ENCODE measurements at places on chromosomes 4 and X. TPM values are rescaled to one million over a fixed set of nuclear protein-coding genes. Genes with fewer than 3 reads are reported as not detected.

RAB41 gene
- not detected for total RNA-seq

GPC4 gene
- 0.22 TPM for total RNA-seq

DNA sequence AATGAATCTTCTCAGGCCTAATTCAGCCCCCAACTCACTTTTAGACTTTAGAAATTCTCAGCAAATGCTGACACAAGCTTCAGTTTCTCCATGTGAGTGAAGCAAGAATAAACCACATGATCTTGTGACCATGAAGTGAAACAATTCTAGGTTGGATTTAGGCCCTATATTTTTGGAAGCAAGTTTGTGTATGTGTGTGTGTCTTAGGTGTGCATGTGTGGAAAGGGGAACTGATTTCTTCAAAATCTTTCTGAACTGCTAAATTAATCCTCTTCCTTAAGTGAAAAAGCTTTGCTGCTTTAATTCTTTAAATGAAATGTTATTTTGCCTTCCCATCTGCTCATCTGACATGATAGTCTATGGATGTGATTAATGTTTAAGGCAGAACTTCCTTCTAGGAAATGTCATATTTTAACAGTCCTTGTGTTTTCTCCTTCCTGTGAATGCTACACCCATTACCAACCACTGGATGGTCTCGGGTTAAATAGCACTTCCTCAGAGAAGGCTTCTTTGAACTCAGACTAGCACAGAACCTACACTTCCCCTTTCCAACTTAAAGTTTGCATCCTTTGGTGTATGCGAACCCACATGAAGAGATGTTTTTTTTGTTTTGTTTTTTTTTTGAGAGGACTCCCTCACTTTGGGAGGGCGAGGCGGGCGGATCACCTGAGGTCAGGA lies 1.2 kb upstream of the TMEM144 start:
- DNase-seq = no peak

GRCh38 chr4:127250577-127250976 lies 382.2 kb upstream of the INTU start:
- no peak for DNase-seq

GRCh38 chr4:174156239-174156826 lies 127.1 kb downstream of the FBXO8 start:
- peak; percentile 64 for DNase-seq

DNA sequence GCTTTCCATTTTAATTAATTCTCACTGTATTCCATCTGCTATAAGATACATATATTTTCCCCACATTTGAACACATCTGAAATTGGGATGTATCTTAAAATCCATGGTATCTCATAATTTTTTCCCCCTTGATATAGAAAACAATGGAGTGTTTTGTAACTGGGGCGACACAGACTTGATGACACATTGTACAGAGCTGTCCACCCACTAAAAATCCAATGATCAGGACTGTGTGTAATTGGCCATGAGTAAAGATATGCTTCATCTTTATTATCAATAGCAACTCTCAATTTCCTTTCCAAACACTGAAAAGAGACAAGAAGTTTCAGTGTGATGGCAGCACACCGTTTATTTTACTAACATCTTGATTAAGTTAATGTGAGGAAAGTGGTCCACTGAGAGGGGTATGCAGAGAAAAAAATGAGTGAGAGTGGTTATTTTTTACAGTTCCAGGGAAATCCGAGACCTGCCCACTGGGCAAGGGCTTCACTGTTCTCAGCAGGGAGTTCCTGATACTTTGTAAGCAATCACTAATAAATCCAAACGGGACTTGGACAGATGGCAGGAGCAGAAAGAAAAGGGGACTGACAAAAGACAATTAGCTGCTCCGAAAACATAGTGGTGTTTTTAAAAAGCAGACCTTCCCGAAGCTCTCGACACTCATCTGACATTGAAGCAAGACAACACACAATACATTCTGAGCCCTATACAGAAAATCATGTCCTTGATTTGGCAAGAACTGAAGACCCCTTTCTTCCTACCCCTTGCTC lies 149.4 kb downstream of the TSPAN5 start:
- no peak for DNase-seq

DNA sequence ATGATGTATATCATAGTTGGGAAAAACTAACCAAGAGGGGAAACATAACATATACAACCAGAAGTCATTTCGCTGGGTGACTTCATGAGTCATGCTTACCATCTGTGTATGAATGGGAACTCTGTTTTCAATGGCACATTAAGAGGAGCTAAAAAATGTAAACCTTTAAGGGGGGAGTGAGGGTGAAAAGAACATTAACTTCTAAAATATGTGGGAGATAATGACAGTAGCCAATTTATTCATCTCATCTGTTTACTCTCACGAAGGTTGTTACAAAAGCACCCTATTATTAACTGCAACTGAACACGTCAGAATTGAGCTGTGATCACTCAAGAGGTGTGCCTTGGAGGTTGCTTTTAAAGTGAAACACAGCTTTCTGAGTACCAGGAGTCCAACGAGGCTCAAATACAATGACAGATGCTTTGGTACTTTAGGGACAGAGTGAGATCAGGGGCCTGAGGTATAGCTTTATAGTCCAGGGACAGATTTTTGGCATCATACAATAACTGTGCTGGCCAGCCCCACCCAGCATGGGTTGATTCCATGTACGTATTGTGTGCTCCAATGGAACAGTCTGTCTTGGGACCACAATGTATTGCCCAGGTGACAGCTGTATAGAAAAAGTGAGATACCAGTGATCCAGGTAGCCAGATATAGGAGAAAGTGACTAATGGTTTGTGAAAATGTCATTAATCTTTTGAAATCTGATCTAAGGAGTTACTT lies 107.3 kb downstream of the AMMECR1 start:
- DNase-seq = peak; percentile 41

DNA sequence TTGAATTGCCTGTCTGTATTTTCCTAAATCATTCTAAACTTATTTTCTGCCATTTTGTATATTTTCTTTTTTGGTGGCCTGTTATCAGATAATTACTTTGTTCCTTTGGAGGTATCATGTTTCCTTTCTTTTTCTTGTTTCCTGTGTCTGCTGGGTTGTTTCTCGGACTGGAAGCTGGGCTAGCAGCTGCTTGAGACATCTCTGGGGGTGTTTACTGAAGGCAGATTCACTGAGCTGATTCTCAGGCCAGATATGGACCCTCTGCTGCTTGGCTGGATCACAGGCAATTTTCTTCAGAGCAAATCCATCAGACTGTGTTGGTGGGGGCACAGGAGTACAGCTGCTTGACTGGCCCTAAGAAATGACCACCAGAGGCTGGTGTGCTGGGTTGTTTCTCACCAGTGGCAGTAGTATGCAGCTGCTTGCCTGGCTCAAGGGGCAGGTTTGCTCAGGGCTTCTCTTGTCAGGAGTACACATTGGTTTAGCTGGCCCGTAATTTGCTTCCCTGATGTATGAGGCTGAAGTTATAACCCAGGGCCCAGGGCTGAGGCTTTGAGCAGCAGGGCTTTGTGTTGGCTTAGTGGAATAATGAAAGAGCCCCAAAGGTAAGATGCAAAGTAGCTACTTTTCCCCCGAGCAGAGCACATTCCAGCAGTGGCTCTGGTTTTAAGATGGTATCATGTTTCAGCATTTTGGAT lies 680.6 kb downstream of the TECRL start:
- DNase-seq = no peak

- no peak for DNase-seq
Measured at GRCh38 chr4:147182041-147182440, 236.4 kb upstream of the TTC29 start.

DNA sequence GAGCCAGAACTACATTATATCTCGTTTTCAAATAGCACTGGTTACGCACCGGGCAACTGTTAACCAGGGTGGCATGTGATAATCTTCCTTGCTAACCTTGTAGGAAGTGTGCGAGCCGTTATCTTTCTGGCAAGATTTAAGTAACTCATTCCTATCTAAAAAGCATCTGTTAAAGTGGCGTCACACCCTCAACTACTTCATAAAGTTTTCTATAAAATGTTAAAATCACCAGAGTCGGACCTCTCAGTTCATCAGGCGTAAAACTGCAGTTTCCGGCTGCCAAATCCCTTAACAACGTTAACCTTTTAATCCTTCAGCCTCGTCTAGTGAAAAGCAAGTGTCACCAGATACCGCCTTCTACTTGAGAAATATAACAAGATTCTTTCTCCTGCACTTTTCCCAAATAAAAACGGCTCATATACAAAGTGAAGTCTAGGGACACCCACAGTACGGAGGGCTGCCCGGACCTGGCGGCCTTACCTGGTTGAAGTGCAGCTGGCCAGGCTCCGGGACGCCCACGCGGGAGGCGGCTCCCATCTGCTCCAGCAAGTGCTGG lies 1.2 kb downstream of the SLC39A8 start:
- DNase-seq = no peak

- DNase-seq = no peak
Measured at GRCh38 chr4:110250023-110250387, 51.6 kb upstream of the ELOVL6 start.

Data from lung microvascular endothelial cell (primary cell).